ENCODE measurements at places on chromosomes 3 and 15. TPM values are rescaled to one million over a fixed set of nuclear protein-coding genes. Genes with fewer than 3 reads are reported as not detected.

USP4 gene
- 72.6 TPM for total RNA-seq

VPS33B gene
- total RNA-seq = 20.4 TPM

CD86 gene
- total RNA-seq = 1.2 TPM

PTPRG gene
- not detected for total RNA-seq

BFSP2 gene
- not detected for total RNA-seq

SLC22A13 gene
- 0.44 TPM for total RNA-seq

ACP3 gene
- total RNA-seq = not detected

HRG gene
- not detected for total RNA-seq

SLC6A11 gene
- not detected for total RNA-seq

GRCh38 chr15:85750319-85751290 is 44.1 kb downstream of the KLHL25 start:
- no peak for DNase-seq

- DNase-seq = no peak
Observed at GRCh38 chr3:31248563-31248992, 284.1 kb upstream of the STT3B start.

- no peak for DNase-seq
Observed at GRCh38 chr3:135556174-135556573, 409.4 kb upstream of the PPP2R3A start.

GRCh38 chr3:28186748-28187147 is 54.7 kb upstream of the CMC1 start:
- DNase-seq = no peak

GRCh38 chr3:122996038-122996580 is 31.5 kb downstream of the SEMA5B start:
- no peak for DNase-seq

- DNase-seq = no peak
Observed at GRCh38 chr3:45591547-45592040, 3.0 kb upstream of the LIMD1 start.

- no peak for DNase-seq
Observed at GRCh38 chr3:172698631-172699030, 12.2 kb downstream of the NCEH1 start.

DNA sequence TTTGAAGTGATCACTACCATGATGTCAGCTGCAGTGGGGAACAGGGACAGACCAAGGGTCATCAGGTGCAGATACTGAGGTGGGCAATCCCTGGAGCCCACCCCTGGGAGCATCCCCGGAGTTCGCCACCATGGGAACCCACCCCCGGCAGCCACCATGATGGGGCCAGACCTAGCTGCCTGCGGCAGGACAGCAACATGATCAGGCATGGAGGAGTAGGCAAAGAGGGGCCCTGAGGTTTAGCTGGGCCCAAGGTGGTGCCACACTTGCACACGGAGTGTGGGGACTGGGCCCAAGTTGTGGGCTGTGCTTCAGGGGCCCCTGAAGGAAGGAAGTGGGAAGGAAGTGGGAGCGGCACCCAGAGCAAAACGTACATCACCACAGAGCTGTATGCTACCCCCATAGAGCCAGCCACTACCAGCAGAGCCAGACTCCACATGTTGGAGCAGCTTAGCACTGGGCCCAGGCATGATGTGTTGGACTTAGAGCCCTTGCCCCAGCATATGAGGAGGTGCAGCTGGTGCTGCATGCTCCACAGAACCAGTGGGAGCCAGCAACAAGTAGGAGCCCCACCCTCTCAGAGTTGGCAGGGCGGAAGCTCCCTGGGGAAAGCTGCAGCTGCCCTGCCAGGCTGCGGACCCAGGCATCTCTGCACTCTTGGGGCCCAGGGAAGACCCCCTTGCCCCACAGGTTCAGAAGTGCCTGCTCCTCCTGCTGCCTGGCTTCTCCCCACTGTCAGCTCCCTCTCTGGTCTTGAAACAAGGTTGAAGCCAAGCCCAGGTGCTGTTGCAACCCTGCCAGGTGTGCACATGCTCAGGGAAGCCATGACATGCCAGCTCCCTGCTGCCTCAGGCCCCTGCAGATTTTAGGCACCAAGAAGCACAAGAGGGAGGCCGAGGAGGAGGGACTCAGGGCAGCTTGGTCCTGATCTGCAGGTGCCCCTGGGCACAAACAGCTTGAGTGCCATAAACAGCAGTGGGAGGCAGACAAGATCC is 515.3 kb downstream of the ZBBX start:
- no peak for DNase-seq

DNA sequence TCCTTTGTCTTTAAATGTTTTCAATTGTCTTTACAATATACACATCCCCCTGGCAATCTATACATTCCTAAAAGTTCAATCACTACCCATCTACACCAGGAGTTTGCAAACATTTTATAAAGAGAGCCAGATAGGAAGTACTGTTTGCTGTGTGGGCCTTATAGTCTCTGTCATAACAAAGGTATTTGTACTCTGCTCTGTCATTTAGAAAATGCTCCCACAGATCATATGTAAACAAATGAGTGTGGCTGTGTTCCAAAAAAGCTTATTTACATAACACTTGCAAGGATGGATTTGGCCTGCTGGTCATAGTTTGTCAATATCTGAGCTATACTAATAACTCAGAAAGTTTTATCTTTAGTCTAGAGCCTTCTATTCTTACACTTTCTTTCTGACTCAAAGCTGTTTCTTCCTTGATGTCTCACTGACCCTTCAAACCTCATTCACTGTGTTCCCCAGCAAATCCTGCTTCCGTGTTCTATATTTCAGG is 511.9 kb downstream of the GBE1 start:
- DNase-seq = no peak

GRCh38 chr3:128884992-128885391 is 5.6 kb downstream of the ACAD9 start:
- no peak for DNase-seq

- DNase-seq = no peak
Observed at GRCh38 chr15:75327005-75327404, 8.9 kb upstream of the COMMD4 start.

- no peak for DNase-seq
Observed at GRCh38 chr15:35013370-35013769, 25.3 kb upstream of the ZNF770 start.

- DNase-seq = no peak
Observed at GRCh38 chr3:184275381-184275701, 481 bp upstream of the ECE2 start.

GRCh38 chr15:70199540-70200410 is 102.1 kb upstream of the TLE3 start:
- no peak for DNase-seq

- DNase-seq = no peak
Observed at GRCh38 chr15:67178569-67179210, 75.8 kb downstream of the AAGAB start.

- DNase-seq = no peak
Observed at GRCh38 chr15:83657549-83657948, 3.6 kb downstream of the ADAMTSL3 start.

DNA sequence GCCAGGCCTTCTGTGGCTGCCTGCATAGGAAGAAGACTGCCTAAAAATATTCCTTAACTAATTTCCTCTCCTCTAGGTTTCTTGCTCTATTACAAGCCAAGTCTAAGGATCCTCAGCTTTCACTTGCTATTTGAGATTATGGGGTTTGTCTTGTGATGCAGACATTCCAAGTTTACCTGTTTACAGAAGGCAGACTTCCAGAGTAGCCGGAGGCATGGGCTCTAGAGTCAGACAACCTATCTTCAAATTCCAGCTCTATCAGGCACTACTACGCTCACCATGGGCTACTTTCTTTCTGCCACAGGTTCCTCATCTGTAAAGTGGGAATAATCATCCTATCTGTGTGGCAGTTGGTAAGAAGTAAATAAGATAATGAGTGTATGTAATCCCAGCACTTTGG is 95.6 kb upstream of the BCL6 start:
- no peak for DNase-seq

GRCh38 chr3:58051196-58051595 is 43.0 kb downstream of the FLNB start:
- DNase-seq = no peak

DNA sequence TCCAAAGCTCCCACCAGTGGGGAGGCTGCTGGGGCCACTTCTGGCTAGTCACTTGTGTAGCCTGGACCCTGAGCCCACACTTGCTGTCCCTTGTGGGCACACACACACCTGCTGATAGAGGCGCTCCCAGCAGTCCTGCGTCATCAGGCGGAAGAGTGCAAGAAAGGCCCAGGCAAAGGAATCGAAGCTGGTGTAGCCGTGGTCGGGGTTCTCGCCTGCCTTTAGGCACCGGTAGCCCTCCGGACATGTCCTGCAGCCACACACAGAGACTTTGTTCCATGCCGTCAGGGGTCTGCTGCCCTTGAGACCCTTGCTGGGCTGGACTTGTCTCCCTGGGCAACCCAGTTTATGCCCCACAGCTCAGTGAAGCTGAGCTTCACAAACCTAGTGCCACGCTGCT is 42.9 kb downstream of the SCN5A start:
- DNase-seq = no peak

GRCh38 chr15:67067930-67068551 is 2.6 kb downstream of the SMAD3 start:
- no peak for DNase-seq

DNA sequence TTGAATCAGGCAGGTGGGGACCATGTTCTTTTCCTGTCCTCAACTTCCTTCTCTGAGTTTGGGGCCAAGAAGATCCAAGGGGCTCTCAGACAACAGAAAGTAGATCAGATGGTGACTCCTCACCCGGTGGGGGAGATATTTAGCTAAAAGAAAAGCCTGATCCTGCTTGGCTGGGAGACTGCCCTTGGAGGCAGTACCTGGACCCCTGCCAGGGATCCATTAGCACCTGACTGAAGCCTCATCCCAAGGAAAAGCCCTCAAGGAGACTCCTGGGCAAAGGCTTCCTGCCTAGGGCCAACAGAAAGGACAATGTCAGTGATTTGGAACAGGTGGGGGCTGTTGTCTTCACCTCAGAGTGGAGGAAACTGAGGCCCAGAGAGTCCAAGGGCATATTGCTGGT is 33.5 kb upstream of the HHATL start:
- DNase-seq = no peak

DNA sequence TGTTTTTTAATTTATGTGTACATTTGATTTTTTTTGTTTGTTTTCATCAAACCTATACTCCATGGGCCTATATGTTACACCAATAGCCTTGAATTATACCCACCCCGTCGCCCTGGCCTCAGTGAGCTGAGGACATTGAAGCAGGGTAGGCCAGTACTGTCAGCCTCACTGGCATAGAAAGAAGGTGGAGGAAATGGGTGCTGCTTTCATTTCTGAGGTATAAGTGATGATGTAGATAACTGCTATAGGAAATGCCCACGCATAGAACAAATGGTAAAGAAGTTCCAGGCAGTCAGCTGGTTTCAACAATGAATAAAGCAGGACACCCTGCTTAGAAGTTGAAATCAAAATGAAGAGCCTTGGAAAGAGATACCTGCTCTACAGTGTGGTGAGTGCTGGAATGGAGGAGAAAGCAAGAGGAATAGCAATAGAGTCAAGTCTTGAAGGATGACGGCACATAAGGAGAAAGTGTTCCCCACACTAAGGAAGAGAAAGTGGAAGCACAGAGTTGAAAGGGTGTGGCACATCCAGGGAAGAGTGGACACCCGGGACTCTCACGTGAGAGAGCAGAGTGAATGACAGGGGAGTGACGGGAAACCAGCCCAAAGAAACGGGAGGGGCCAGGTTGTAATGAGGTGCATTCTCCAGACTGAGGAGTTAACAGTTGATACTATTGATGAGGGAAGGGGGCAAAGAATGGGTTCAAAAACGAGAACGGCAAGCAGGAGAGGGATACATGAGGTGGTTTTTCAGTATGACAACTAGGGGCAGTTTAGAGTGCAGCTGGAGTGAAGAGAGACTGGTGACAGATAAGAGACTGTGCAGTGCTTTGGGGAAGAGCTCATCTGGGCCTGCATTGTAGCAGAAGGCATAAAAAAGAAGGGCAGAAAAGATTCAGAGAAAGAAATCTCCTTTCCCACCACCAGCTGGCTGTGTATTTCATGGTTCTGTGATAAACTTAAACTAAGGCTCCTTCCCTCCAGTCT is 70.5 kb downstream of the KLHL25 start:
- no peak for DNase-seq

DNA sequence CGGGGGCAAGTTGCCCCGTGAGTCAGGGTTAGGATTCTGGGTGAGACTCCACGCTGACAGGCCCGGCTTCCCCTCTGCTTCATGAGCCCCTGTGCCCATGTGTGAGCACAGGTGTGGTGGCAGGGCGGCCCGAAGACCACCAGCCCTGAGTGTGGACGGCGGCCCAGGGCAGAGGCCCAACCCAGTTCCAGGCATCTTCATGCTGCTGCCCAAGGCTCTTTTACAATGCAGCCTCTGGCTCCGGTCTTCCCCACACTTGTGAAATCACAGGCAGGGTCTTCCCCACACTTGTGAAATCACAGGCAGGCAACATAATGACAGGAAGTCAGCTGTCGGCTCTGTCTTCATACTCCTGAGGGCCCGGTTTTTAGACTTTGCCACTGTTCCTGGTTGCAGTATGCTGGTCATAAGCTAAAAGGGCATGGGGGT is 78.8 kb downstream of the AAGAB start:
- no peak for DNase-seq

- DNase-seq = no peak
Observed at GRCh38 chr15:39581793-39582285, 960 bp downstream of the THBS1 start.

- peak; percentile 22 for DNase-seq
Observed at GRCh38 chr3:187318819-187319616, 27.5 kb upstream of the MASP1 start.

DNA sequence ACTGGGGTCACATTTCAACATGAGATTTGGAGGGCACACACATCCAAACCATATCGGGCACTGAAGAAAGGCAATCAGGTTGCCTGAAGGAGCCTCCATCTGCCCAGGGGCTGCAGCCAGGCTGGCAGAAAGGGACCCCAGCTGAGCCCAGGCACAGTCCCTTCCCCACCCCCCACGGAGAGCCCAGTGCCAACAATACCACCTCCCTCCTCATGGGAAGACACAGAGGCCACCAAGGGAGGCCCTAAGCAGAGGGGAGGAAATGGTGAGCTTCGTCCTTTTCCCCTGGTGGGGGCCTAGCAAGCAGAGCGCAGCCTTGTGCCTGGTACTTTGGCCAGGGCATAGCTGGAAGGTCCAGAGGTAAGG is 3.0 kb upstream of the STRA6 start:
- no peak for DNase-seq

DNA sequence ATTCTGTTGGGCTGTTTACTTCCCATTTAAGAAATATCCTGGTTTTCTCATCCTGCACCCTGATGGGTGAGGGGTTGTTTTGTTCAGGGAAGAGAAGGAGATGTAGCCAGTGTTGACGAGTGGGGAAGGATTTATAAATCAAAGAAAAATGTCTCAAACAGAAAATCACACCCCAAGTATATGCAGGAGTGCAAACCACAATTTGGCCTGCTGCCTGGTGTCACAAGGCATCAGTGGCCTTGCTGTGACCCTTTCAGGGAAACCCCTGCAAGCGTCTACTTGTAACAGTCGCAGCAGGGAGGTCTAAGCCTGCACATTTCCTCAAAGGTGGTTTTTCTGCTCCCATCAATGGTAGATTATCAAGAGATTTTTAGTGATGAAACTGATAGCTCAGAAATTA is 132.6 kb upstream of the LRRN1 start:
- no peak for DNase-seq

All from CD8-positive, alpha-beta memory T cell (primary cell).